ENCODE measurements at places on chromosomes 6 and 20.

DNA sequence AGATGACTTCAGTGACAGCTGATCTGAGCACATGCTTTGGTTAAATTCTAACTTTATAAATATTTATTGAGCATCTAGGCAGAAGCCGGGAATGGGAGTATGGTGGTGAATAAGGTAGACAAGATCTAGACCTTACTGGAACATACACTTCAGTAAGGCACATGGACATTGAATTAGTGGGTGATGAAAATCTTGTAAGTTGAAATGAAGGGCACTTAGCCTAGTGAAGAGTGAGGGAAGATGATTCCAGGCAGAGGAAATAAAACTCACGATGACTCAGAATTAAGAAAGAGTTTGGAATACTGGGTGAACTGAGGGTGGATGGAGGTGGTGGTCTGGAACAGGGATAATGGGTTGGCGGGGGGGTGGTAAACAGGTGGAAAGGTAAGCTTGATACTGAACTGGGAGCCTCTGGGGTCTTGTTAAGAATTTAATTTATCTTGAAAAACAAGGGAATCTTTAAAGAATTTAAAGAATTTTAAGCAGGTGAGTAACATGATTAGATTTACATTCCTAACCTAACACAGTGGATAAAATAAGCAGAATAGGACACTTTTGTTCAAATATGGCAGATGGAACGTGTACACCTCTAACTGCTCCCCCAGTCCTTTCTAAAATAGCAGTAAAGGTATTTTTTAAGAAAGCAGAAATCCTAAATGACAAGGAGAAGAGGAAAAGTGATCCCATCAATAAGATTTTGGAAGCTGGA lies 75.2 kb upstream of the ARHGAP18 start:
- DNase-seq = no peak

- no peak for DNase-seq
These were observed 16.6 kb downstream of the SASH1 start for GRCh38 chr6:148359228-148359627.

- DNase-seq = no peak
These were observed 139.9 kb downstream of the BMP7 start for GRCh38 chr20:57126481-57127092.

GRCh38 chr6:19417713-19418112 lies 419.5 kb upstream of the ID4 start:
- DNase-seq = no peak

DNA sequence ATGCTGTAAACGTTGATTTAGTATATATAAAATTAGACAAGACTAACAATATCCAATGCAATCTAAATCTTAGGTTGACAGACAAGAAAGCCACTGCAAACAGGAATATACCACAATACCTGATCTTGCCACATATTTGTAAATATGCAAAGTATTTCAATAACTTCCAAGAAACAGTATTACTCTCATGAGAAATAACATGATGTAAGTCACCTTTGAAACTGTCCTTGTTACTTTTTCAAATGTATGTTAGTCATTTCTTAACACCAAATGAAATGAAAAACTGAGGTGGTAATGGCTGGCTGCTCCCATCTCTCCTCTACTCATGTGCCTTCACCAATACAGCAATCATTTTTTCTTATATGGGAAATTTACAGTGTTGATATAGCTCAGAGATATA lies 118.7 kb downstream of the ATG5 start:
- no peak for DNase-seq

GRCh38 chr6:2684103-2684749 lies 66.5 kb downstream of the MYLK4 start:
- no peak for DNase-seq

DNA sequence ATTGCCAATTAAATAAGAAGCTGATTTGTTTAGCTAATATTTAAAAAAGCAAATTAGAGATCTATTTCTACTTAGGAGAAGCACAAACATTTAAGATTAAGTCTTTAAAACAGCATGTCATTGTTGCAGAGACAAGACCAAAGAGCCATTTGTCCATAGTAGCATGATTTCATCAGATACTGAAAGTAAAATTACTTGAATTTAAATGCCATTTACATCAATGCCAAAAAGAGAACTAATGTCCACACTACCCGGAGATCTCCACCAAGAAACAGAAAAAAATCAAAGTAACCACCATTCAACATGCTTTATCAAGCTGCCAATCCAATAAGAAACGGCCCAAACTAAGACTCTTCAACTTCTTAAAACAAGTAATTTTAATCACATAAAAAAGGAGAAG lies 15.7 kb downstream of the AURKA start:
- no peak for DNase-seq

DNA sequence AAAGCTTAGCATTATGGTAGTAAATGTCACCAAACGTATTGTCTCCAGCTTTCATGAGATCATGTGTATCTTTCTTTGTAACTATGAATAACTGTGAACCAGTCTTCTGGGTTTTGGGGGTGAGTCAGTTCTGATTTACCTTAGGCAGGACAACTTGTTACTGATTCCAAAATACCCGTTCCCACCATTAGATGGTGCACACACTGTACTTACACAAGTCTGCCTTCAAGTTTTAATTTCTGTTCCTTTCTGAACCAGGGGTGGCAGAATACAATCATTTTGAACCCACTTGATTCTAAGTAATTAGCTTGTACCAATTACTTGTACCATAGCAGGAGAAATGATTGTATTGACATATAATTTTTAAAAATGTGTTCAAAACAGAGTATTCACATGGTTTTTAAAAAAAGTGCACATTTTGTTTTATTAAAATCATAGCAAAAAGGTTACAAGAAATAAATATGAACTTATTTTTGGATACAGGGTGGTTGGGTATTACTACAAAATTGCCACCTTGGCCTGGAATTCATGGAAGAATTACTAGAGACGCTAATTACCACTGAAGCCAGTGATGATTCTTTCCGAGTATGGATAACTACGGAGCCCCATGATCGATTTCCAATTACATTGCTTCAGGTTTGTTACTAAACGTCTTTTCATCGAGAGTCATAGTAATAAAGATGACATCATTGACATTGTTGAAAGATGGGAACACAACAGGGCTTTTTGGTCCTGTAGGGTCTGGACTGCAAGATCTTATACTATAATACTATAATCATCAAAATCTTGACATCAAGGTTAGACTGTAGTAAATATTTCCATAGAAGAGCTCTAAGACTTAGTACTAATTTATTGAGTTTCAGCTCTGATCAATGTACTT lies 75.2 kb upstream of the GLP1R start:
- DNase-seq = peak; percentile 18

DNA sequence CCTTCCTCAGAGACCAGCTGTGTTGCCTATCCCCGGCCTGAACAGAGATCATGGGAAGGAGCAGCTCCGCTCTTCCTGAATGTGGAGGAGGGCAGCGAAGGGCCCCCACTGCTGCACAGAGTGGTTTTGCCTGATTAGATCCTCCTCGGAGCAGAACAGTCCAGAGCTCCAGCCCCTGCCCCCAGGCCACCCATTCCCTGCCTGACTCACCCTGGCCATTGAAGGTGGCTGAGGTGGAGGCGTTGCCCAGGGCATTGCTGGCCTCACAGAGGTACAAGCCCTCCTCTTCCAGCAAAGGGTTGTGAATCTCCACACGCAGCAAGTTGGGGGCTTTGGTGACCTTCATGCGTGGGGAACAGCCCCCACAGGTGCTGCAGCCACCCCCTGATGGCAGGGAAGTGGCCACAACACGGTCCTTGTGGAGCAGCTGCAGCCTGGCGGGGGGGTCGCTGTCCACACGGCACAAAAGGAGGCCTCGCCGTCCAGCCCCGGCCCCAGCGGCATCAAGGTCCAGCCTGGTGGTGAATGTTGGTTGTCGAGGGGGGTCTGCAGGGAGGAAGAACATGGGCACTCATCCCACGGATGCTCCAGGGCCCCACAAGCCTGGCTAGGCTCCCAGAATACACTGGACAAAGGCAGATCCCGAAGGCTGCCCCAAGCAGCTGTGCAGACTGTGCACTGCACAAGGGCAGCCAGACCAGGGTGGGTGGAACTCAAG lies 14.7 kb downstream of the SIGLEC1 start:
- no peak for DNase-seq

- DNase-seq = no peak
These were observed 28.2 kb upstream of the ATXN1 start for GRCh38 chr6:16789329-16790038.

- DNase-seq = no peak
These were observed 541 bp downstream of the CDC25B start for GRCh38 chr20:3796477-3797225.

DNA sequence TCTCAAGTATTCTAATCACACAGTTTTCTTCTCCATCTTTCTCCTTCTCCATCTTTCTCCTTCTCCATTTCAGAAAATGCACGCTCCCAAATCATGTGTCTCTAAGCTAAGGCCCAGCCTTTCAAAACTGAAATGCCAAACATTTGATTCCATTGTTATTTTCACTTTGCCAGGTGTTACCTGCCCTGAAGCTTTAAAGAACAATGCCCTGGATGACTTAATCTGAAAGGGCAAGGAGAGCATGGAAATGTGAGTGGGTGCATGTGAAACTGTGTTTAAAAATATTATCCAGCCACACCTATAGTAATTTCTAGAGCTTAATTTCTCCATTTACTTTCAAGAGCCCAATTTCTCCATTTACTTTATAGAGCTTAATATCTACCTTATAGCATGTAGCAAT lies 42.4 kb upstream of the GCLC start:
- no peak for DNase-seq

DNA sequence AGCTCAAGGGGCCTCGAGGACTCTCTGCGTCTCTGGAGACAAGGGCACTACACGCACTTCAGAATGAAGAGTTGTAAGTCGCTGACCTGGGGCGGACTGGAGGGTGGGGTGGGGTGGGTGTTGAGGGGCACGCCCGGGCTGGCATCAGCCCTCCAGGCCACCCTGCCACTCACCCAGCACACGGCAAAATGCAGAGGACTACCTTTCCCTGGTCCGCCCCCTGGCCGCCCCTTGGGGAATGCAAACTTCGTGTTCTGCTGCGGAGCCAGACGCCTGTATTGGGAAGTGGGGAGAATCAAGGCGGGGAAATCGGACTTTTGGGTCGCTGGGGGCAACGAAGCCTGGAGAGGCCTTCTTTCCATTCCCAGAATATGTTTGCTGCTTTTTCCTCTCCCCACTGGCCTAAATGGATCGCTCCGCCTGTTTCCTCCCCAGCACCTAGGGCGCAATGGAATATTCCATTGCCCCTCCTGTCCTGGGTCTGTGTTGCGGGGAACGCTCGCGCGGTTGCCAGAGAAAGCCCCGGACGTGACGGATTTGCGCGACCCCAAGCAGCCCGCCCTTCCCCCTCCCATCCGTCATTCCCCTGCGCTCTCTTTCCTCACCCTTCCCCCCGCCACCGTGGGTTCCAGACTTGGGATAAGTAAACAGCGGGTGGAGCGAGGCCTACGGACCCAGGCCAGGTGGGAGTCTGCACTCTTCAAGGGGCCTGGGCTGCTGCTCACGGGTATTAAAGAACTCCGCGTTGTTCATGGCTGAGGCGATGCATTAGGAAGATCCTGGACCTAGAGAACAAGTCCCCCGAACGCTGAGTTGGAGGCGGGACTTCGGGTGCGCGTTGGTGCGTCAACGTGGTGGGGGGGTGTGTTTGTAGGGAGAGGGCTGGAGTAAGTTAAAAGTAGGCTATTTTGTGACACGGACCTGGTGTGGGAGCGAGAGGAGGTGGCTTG lies at the start of gene PPT2:
Gene PPT2 (plus strand): TSS at position 578 of the 950 bp plus-strand sequence. CDS start 454 bp downstream, outside the sequence.
- DNase-seq = peak; percentile 41

- no peak for DNase-seq
These were observed 109.5 kb upstream of the CD93 start for GRCh38 chr20:23195636-23196035.

- no peak for DNase-seq
These were observed at the start of gene FILIP1 for GRCh38 chr6:75493400-75494064. Gene FILIP1, minus strand, starts transcription at chr6:75493800. Its CDS starts 78,828 bp downstream, at chr6:75414972.

GRCh38 chr20:10671919-10672623 lies 1.7 kb downstream of the JAG1 start:
- DNase-seq = no peak

- DNase-seq = no peak
These were observed 4.8 kb downstream of the FBXO30 start for GRCh38 chr6:145809785-145810184.

DNA sequence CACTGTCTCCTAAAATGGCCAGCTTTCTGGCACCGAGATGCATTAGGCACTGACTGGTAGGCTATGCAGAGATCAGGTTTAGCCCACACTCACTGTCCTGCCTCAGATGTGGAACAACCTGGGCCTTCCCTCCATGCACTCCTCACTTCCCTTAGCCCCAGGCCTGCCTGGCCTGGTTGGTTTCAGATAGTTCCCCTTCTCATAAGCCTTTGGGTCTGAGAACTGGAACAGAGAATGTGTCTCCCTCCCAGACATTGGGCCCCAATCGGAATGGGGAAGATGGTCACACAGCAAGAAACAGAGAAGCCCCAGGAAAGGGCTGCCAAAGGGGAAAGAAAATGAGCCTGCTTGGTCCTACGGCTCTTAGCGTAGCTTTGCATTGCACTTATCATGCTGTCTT lies 762.1 kb upstream of the CHD6 start:
- no peak for DNase-seq

DNA sequence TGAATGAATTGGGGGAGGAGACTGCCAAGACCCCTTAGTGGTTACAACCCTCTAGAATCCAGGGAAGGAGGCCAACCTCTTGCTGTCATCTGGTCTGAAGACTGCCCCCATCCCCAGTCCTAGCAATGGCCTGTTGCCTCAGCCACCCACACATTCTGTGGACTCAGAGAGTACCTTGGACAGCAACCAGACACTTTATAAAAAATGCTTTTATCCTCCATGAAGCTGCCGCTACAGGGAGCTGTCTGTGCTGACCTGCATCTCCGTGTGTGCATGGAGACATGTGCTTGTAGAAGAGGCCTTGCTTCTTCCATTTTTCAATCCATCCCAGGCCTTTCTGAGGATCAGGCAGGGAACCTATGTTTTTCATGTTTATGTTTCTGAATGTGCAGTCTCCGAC lies 15.2 kb downstream of the CDH22 start:
- DNase-seq = no peak

DNA sequence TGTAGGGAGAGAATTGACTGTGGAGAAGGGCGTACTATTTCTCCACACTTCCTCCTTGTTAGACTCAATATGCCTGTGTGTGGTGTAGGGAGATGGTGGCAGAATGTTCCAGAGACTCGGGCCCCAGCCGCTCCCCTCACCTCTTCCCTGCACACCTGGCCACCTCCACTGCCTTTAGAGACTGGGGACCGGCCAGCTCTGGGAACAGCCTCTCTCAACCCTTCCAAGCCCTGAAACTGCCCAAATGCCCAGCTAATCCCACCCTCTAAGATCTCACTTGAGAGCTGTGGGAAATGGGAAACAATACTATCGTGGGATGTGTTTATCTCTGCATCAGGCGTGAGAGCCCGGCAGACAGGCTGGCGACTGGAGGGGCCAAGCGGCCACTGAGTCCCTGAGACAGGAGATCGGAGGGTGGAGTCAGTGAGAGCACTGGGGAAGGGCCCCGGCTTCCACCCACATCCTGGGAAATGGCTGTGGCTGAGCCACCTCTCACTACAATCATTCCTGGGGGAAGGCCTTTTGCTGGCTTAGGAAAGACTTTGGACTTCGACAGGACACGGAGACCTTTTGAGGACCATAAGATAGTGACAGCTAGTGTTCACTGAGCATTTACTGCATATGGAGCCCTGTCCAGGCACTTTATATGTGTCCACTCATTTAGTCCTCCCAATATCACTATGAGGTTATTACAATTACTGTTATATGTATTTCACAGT lies 31.0 kb upstream of the MRPS18A start:
- DNase-seq = no peak

GRCh38 chr6:17869010-17869752 lies 118.3 kb downstream of the KIF13A start:
- DNase-seq = peak; percentile 47

- no peak for DNase-seq
These were observed at the start of gene BANF2 for GRCh38 chr20:17699931-17700351. Gene BANF2, plus strand, starts transcription at chr20:17699966. Its CDS starts 25,060 bp downstream, at chr20:17725026.

Data from GM04503 (cell line).